Fibroblast of skin of left quadriceps (primary cell): ENCODE measurements at places on chromosomes 16 and 17.

DNA sequence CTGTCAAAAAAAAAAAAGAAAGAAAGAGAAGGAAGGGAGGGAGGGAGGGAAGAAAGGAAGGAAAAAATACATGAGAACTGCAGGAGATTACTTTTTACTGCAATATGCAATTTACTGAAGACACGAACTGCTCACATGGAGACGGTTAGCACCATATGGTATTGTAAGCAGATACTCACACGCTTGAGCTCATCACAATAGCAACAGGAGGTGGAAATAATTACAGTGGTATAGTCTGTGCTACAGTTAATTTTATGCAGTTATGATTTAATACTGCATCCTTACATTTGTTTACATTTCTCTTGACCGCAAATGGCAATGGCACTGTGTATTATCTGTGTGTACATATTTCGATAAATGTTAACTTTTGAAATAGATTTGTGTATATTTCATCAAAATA is 21.4 kb upstream of the SLC46A1 start:
- DNase-seq: peak; percentile 25

DNA sequence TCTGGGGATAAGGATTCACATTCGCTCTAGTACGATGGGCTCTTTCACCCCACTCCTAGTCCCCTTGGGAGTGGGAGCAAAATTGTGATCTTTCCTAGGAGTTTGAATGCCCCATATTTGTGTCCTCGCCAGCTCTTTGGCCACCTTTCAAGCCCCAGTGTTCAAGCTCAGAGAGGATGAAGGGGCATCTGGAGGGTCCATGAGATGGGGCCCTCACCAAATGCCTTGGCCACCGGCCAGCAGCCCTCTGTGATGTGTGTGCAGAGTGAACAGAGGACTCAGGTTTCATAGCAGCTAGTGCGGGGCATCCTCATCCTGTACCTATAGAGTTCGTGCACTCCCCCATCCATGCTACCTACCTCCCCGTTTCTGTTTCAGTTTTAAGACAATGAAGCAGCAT is 140.6 kb downstream of the RAB11FIP4 start:
- DNase-seq: no peak

GRCh38 chr17:78144147-78144719 is 2.0 kb upstream of the C17orf99 start:
- DNase-seq: peak; percentile 35

DNA sequence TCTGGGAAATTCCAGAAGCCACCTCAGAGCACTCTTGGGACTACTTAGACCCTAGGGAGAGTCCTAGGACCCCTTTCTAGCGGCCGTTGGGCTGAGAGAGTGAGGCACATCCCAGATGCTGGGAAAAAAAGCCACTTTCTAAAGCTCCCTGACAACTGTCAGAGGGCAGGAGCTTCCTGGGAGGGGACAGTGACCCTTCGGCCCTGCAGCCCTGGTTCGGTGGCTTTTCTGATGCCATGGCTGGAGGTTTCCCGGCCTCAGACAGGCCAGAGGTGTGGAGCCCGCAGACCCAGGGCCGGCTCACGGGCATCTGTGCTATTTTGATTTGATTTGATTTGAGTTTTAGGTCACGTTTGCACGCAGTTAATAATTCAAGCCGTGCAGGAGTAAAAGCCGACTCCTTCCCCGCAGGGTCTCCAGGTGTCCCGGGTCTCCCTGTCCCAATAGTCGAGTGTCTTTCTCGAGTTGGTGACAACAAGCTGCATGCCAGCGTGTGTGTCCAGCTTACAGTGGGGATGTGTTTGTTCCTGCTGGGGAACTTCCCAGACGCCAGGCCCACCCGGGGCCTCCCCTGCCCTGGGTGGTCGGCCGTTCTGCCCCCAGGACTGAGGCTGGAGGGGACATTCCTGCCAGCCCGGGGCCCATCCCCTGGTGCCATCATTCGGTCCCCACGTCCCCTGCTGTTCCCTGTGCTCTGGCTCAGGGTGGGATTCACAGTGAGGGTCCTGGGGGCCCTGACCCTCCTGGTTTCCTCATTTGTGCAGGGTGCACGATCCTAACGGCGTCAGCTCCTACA is 1.0 kb upstream of the CBFA2T3 start:
- DNase-seq: no peak

- peak; percentile 72 for DNase-seq
These were observed 471.2 kb upstream of the HSBP1 start for GRCh38 chr16:83336603-83337002.
